ENCODE measurements at places on chromosomes 4 and X.

DNA sequence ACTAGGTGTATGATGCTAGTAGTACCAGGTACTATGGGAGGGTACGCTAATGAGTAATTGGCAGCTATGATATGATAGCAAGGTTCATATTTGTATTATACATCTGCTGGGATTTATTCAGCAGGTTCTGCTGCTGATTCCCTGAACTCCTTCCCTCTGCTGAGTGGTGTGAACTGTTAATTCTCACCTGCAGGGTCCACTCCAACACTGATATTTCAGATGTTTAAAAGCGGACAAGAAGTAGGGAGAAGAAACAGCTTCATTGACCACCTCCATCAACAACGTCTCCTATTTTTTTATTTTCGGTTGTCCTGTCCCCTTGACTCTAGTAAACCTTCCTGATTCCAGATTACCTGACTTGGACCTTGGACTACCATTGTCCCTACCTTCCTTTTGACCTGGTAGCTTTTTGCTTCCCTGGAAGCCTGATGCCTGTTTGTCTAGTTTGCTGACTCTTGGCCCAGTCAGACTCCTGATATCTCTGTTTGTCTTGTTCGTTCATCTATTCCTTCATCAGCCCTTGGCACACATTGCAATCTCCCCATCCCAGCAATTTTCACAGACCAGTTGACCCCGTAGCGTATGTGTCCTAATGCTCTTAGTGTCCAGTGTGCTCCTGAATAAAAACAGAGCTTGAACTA lies 34.0 kb upstream of the RNF128 start:
- peak; percentile 14 for DNase-seq

DNA sequence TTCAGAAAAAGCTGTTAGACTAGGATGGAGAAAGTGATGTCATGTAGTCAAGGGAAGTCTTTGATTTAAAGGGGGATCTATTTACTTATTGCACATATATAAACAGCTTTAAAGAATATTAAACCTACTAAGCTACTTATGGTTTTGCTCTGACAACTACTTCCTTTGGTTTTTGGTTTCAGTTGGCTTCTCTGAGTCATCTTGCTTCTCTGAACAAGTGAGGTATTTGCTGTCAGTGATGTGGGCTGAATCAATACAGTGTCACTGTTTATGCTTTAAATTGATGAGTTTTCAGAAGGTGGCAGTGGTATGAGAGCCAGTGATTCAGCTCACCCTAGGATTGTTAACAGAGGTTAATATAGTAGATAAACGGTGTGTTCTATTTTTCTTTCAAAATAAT lies 75.1 kb downstream of the CEP44 start:
- DNase-seq, result no peak

GRCh38 chr4:138537731-138538490 lies 295.8 kb upstream of the SLC7A11 start:
- DNase-seq, result no peak

DNA sequence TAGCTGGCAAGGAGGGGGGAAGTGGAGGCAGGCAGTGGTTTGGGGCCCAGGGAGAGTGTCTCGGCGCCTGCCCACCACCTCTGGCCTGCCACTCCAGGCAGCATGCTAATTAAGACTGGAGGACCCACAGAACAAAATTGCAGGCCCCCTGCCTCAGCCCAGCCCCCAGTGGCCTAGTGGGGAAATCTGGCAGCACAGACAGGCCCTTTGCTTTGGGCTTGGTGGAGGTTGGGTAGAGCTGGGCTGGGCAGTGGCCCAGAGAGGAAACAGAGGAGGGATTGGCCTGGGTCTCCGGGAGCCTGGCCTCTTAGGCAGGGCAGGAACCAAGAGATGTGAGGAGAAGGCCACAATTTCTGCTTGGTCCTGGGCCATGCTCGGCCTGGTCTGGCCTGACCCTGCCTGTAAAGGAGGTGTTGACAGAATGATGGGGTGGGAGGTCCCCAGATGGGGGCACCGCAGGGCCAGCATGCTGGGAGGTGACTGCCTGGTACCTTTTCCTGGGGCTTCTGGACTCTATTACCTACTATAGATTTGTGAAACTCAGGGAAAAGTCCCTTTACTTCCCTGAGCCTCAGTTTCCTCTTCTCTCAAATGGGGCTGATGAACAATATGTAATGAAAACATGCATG lies 92.4 kb upstream of the PJA1 start:
- DNase-seq, result no peak

- no peak for DNase-seq
Measured at GRCh38 chr4:17165286-17165685, 266.8 kb upstream of the LDB2 start.

GRCh38 chrX:150736475-150736874 lies 43.3 kb downstream of the MTMR1 start:
- DNase-seq, result no peak

- peak; percentile 43 for DNase-seq
Measured at GRCh38 chrX:103628386-103629317, at the start of gene TCEAL1. TSS of gene TCEAL1 (plus strand) at chrX:103628975. CDS start at chrX:103629917, 942 bp downstream.

- no peak for DNase-seq
Measured at GRCh38 chrX:50609796-50610195, 139.2 kb upstream of the DGKK start.

DNA sequence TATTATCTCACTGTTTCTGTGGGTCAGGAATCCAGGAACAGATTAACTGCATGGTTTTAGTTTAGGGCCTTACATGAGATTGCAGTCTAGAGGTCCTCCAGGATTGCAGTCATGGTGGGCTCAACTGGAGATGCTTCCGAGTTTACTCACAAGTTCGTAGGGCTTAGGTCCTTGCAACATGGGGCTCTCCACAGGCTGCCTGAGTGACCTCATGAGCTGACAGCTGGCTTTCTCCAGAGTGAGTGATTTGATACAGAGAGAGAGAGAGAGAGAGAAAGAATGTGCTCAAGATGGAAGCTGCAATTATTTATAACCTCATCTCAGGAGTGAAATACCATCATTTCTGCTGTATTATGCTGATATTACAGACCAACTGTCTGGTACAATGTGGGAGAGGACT lies 168.9 kb downstream of the GPAT3 start:
- DNase-seq, result no peak

DNA sequence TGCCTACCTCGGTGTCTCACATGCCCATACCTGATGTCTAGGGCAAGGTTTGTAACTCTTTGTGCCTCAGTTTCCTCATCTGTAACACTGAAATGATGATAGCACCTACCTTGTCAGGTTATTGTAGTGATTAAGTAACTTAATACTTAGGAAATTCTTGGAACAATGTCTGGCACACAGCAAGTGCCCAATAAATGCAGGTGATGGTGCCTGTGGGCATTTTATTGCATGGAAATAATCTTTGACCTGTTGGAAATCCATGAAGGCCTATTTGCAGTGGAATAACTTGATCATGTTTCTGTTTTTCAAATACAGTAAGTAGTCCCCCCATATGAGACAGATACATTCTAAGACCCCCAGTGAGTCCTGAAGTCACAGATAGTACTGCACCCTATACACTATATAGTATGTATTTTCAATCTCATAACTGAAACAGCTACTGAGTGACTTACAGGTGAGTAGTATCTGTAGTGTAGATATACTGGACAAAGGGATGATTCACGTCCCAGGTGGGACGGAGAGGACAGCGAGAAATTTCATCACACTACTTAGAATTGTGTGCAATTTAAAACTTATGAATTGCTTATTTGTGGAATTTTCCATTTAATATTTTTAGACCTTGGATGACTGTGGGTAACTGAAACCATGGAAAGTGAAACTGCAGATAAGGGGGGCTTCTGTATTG lies 42.1 kb downstream of the AFF1 start:
- DNase-seq, result no peak

GRCh38 chrX:13732246-13733067 lies 2.0 kb downstream of the TRAPPC2 start:
- DNase-seq, result no peak

DNA sequence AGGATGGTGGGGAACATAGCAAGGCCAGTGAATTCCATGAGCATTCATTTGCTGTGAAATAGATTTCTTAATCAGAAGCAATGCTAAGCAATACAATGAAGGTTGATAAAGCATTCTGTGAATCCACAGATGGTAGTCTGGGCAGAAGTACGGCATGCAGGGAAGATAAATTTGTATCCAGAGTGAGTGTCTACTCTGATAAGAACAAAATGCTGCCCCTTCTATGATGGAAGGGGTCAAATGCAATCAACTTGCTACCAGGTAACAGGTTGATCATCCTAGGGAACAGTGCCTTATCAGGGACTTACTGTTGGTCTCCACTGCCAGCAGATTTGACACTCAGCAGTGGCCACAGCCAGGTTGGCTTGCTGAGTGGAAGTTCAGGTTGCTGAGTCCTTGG lies 189.4 kb downstream of the MAB21L2 start:
- DNase-seq, result no peak

GRCh38 chr4:124431653-124432192 lies 280.8 kb downstream of the ANKRD50 start:
- DNase-seq, result no peak

- DNase-seq, result no peak
Measured at GRCh38 chr4:68630371-68630770, 40.1 kb downstream of the UGT2B15 start.

GRCh38 chr4:108972613-108973283 lies 209.9 kb upstream of the ETNPPL start:
- DNase-seq, result no peak

- no peak for DNase-seq
Measured at GRCh38 chr4:145859926-145860325, 78.7 kb downstream of the ZNF827 start.

GRCh38 chrX:100643956-100644860 lies at the start of gene SRPX2:
TSS of gene SRPX2 (plus strand) at chrX:100644199. CDS start at chrX:100646323, 2,124 bp downstream.
- DNase-seq, result peak; percentile 39

- no peak for DNase-seq
Measured at GRCh38 chr4:62439051-62439450, 1238.9 kb downstream of the ADGRL3 start.

- DNase-seq, result peak; percentile 2
Measured at GRCh38 chrX:15206306-15206705, 63.6 kb downstream of the ASB9 start.

GRCh38 chr4:118086344-118086743 lies 52.1 kb downstream of the NDST3 start:
- DNase-seq, result peak; percentile 1

GRCh38 chr4:8118035-8118434 lies 40.6 kb downstream of the ABLIM2 start:
- no peak for DNase-seq

- DNase-seq, result no peak
Measured at GRCh38 chr4:176376032-176376614, 56.4 kb downstream of the SPCS3 start.

DNA sequence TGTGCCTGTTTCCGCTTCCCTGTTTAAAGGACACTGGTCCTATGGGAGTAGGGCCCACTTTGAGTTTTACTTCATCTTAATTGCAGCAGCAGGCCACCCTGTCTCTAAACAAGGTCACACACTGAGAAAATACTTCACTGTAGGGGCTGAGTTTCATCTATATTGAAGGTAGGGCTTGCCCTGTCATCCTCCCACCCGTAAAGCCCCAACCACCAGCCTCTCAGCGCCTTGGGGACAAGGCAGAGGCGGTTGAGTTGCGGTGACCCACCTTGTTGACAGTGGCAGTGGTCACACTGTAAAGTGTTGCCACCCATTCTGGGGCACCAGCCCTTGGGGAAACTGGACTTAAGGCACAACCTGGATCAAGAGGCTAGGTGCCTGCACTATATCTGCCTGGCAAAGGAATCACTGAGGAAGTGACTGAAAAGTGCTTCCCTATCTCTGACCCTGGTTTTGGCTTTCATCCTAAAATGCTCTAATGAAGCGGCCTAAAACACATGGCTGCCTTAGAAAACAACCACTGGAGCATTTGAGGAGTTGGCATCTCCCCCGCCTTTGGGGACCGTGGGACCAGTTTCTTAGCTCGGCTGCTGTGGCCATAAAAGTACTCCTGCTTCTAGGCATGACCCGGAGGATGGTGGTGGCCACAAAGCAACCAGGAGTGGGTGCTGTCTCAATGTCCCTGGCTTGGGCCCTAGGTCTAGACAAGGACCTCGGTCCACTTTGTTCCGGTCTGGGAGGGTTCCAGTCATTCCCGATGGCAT lies 7.8 kb upstream of the WDR1 start:
- no peak for DNase-seq

DNA sequence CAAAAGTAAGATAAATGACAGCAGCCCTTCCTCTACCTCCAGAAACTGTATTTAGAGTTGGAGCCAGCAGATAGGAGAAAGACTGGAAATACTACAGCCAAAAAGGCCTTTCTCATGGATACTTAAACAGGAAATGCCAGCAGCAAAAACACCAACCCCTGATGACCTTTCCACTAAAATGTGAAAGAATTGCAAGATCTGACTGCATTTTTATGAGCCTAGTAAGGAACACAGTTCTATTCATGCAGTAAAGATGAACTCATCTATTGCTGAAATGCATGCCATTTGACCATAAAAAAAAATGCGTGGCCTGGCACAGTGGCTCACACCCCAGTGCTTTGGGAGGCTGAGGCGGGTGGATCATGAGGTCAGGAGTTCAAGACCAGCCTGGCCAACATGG lies 19.9 kb downstream of the ABCG2 start:
- DNase-seq, result no peak

- DNase-seq, result no peak
Measured at GRCh38 chrX:145464650-145465049, 217.3 kb downstream of the SPANXN1 start.

DNA sequence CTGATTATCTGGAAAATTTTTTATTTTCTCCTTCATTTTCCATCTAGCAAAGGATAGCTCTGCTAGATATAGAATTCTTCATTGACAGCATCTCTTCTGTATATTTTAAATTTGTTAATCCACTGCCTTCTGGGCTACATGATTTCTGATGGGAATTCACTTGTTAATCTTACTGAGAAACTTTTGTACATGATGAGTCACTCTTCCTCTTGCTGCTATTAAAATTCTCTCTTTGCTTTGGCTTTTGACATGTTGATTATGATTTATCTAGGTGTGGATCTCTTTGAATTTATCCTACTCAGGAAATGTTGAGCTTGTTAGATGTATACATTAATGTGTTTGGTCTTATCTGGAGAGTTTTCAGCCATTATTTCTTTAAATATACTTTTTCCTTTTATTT lies 27.5 kb downstream of the OR13H1 start:
- no peak for DNase-seq

DNA sequence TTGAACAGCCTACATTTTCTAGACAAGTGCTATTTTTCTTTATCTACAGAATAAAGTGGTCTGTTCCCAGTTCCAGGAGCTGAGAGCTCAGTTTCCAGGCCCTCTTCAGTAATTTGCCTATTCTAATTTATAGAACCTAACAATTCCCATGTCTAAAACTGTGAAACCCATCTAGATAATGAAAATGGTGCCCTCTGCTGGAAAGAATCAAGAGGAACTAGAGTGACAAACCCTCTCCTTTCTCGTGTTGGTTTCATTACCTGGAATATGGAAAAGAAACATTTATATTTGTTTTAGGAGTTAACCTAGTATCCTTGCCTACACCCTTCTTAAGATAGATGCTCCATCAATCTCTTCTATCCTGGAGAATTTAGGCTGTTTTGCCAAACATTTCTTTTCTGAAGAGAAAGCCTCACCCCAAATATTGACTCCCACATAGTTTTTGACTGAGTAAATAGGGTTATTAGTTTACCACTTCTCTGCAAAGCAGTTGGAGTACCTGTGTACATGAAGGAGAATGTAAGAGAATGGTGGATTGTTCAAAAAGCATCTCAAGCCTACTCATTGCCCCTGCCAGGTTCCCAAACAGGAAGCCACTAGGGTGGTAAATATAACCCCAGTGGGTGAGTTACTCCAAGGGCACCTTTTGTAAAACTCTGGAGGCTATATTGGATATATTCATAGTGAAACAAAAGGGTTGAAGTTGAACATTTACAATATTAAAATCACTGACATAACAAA lies 121.6 kb downstream of the RASL11B start:
- peak; percentile 20 for DNase-seq

- DNase-seq, result no peak
Measured at GRCh38 chrX:10004832-10005475, 37.8 kb downstream of the CLDN34 start.

GRCh38 chr4:105970371-105970770 lies 75.1 kb downstream of the NPNT start:
- DNase-seq, result no peak
